ENCODE measurements at places on chromosomes 4 and X.
A peak's percentile ranks its signal among the peaks of the same experiment; 100 is the strongest.

DNA sequence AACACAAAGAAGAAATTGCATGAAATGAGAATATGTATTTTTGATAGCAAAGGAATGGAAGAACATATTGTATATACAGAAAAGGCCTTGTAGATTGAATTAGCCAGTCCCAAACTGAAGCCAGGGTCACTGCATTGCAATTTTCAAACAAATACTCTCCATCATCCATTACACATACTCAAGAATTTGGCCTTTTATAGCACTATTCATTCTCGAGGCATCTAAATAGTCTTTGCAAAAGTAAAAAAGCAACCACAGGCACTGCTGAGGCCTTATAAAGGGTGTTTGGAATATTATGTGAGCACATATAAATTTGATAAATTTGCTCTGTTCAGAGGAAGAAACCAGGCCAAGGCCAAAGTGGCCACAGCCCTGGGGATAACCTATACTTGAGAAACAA is 123.0 kb downstream of the ZNF827 start:
- DNase-seq: no peak

DNA sequence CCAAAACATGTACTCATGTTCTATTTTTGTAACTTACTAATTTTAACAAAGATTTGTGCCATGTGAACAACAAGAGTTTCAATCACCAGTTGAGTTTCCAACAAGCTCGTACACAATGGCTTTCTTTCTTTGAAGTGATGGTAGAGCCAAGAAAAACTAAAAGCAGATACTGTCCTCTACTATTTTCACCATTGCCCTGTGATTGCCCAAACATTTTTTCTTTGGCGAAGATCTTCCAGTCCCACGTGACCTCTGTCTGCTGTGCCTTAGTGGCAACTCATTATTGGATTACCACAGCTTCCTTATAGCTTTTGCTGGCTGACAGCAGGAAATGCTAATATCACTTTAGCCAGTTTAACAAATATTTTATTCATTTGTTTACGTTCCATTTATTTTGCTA is 1147.1 kb downstream of the STIM2 start:
- no peak for DNase-seq

DNA sequence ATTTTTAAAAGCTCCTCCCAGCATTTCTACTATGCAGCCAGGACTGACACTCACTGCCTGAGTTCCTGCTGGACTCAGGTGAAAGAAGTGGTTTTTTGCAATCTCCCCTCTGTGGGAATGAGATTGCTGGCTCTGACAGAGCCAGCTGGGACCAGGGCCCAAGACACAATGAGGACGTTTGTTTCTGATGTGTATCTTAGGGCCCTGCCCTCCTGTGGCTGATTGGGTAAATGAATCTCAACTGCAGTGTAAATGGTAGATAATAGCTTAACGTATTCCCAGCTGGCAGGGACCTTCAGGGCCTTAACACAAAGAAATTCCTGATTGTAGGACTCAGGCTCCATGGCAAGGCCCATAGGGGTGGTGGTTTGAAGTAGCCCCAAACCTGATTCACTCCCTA is 85.8 kb upstream of the PRPS1 start:
- no peak for DNase-seq

- DNase-seq: peak; percentile 5
These were observed 4.6 kb downstream of the EFNB1 start for GRCh38 chrX:68833448-68833805.

GRCh38 chrX:5957506-5957905 is 271.2 kb downstream of the NLGN4X start:
- no peak for DNase-seq

- DNase-seq: no peak
These were observed 24.9 kb downstream of the EFNB1 start for GRCh38 chrX:68853665-68854251.

DNA sequence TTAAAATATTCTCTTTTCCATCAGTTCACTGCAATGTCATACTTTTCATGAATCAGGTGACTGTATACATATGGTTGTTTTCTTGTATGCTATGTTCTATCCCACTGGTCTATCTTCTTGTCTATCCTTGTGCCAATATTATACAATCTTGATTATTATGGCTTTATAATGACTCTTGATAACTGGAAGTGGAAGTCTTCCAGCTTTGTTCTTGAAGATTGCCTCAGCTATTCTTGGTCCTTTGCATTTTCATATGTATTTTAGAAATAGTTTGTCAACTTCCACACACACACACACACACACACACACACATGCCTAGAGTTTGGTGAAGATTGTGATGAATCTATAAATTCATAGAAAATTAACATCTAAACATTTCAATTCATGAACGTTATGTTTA is 67.9 kb downstream of the SHROOM3 start:
- no peak for DNase-seq

GRCh38 chrX:132740316-132741123 is 217.9 kb downstream of the HS6ST2 start:
- DNase-seq: no peak

DNA sequence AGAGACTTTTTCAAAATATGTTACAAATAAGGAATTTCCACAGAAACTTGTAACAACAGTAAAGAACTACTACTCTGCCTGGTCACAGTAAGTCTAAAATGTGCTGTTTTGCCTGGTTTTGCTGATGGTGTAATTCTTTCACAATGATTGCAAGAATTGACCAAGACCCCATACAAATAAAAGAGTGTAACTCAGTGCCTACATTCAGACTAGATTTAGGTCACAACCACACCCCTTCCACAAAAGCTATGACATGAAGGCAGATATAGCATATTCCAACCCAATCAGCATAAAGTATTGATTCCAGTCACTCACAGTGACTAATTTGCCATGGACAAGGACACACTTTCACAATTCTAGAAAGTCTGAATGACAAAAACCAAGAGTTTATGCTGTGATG is 53.7 kb upstream of the TMPRSS11F start:
- no peak for DNase-seq

DNA sequence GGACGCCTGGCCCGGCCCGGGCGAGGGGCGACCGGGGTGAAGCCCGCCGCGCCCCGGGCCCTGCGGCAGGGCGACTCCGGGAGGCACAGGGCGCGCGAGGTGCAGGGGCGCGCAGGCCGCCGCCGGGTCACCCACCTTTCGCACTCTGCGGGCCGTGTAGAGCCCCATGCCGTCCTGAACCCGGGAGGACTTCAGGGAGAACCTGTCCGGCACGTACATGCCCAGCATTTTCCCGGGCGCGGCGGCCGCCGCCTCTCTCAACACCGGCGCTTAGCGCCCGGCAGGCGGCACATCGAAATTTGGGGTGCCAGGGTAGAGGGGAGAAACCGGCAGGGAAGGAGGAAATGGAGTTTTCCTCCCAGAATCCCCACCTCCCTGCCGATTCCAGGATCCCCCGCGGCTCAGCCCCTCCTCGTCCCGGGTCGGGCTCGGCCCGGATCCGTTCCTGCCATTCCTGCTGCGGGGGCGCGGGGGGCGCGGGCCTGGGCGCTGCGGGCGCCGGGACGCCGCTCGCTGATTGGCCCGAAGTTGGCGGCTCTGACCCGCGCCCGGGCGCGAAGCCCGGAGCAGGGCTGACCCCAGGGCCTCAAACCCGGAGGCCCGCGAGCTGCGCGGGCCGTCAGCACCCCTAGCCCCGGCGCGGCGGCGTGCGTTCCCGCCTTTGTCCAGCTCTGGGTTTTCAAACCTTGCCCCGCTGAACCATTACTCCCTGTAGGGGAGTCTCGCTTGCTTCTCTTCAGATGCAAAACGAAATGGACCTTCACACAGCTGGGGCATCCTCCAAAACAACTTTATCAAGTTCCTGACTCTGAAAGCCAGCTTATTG is at the start of gene PRDM5:
Gene PRDM5, minus strand, starts transcription at position 346 of the 826 bp plus-strand sequence. Its CDS starts 118 bp downstream, at position 228.
- peak; percentile 66 for DNase-seq

- no peak for DNase-seq
These were observed 919 bp upstream of the SEC24B start for GRCh38 chr4:109432696-109433095.

- DNase-seq: no peak
These were observed 89.2 kb downstream of the WDFY3 start for GRCh38 chr4:84877051-84877833.

DNA sequence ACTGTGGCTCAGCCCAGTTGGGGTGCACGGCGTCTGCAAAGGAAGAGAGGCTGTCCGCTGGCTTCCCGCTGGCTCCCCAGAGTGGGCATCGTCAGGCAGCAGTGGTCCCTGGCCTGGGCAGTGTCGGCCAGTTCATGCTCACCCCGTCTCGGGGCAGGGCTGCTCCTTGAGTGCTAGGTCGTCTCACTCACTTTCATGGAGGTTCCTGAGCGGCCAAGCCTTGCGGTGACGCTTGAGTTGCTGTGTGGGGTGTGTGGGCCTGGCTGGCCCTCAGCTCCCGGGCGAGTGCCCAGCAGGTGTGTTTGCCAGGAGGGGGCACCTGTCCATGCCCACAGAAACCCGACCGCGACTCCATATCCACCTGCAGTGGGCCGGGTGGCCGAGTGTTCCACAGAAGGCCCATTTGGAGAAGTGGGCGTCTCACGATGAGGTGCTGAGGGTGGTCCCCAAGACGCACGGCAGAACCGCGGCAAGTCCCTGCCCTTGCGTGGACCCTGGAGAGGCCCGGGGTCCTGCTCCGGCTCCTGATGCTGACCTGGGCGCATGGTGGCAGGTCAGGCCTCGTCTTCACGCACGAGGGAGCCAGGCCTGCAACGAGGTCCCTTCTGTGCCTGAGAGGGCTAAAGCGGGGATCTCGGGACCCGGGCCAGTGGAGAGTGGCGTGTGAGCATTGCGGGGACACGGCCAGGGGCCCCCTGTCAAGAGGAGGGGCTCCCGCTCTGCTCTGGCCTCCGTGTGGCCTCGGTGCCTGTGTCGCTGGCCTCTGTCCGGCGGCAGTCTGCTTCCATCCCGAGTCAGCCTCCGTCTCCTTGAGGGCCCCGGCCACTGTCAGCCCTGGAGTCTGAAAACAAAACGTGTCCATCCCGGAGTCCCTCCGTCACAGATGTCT is 18.5 kb upstream of the UVSSA start:
- DNase-seq: no peak

GRCh38 chrX:123357941-123358340 is 173.9 kb downstream of the GRIA3 start:
- no peak for DNase-seq

GRCh38 chr4:42716996-42717395 is 60.1 kb upstream of the ATP8A1 start:
- DNase-seq: no peak

- no peak for DNase-seq
These were observed 335.0 kb upstream of the TENM3 start for GRCh38 chr4:181908168-181908567.

DNA sequence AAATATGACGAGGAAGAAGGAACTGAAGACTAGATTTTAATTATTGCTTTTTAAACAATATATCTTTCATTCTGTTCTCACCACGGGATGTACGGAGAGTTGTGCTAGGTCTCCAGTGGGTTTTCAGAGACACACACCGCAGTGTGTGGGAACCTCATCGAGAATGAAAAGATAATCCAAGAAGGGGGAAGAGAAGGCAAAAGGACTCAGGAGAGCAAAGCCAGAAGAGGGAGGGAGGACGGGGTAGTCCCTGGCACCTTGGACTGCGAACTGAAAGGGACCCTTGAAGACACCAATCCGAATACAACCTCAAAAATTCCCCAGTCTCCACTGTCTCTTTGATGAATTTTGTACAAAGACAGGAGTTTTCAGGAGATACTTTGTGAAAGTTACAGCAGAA is 932 bp upstream of the LEF1 start:
- no peak for DNase-seq

GRCh38 chr4:147605499-147605898 is 11.7 kb upstream of the TMEM184C start:
- DNase-seq: no peak

- DNase-seq: no peak
These were observed 49.1 kb downstream of the DHRSX start for GRCh38 chrX:2451501-2452316.

- no peak for DNase-seq
These were observed 133.4 kb downstream of the KLHL8 start for GRCh38 chr4:87087015-87087414.

DNA sequence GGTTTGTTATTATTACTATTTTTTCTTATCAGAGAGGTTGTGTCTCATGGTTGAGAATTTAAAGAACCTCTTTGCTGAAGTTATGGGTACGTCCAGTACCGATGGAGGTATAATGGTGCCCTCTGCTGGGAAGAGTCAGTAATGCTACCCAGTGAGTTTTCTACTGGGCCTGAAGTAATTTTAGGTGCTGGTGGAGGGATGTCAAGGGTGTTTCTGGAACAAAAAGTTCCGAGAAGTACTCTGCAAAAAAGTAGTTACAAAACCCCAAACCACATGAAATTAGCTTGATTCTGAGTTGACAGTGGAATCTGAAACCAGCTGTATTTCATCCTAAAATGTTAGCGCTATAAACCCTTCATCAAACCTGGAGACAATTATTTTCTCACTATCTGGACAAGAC is 102.5 kb upstream of the MID1 start:
- no peak for DNase-seq

DNA sequence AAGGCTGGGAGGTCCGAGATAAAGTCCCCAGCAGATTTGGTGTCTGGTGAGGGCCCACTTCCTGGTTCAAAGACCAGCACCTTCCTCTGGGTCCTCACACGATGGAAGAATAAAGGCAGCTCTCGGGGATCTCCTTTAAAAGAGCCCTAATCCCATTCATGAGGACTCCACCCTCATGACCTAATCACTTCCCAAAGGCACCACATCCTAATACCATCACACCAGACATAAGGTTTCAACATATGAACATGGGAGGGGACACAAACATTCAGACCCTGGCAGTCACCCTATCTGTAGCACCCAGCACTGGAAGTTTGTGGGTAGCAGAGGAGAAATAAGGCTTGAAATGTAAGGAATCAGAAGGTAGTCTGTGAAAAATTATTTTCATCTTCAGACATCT is 112.9 kb upstream of the NOCT start:
- DNase-seq: no peak

DNA sequence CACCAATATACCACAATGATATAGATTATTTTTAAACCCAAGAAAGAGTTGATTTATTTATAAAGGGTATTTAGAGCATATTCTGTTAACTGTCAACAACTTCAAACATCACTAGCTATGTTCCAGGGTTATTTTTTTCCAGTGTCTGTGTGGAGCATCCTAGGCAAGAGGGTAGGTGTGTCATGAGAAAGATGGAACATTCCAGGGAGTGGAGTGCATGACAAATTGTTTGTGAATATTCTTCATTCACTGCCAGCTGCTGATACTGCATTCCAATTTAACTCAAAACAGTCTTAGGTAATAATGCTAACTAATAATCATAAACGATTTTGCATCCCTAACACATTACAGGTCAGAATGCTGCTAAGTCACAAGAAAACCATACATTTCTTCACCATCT is 148.7 kb upstream of the RASGEF1B start:
- DNase-seq: no peak

GRCh38 chr4:2364654-2365053 is 53.8 kb downstream of the ZFYVE28 start:
- DNase-seq: no peak

- no peak for DNase-seq
These were observed 57.3 kb downstream of the RAP1GDS1 start for GRCh38 chr4:98318521-98318920.

- no peak for DNase-seq
These were observed 41.3 kb upstream of the STAG2 start for GRCh38 chrX:123920105-123920785.

- DNase-seq: no peak
These were observed 138.8 kb upstream of the MAP9 start for GRCh38 chr4:155515444-155516075.

GRCh38 chr4:498328-498904 is 540 bp downstream of the ZNF721 start:
- DNase-seq: no peak

GRCh38 chr4:123516576-123516975 is 120.0 kb downstream of the SPRY1 start:
- no peak for DNase-seq

GRCh38 chrX:102708900-102709299 is 3.3 kb upstream of the GPRASP2 start:
- no peak for DNase-seq

Measured in mesothelial cell of epicardium (in vitro differentiated cells).